Cardiac septum (tissue), 1 donor: ENCODE measurements at places on chromosomes 12 and 14. TPM values are rescaled to one million over a fixed set of nuclear protein-coding genes. Genes with fewer than 3 reads are reported as not detected.

Gene SLC38A4
- total RNA-seq = not detected

DNA sequence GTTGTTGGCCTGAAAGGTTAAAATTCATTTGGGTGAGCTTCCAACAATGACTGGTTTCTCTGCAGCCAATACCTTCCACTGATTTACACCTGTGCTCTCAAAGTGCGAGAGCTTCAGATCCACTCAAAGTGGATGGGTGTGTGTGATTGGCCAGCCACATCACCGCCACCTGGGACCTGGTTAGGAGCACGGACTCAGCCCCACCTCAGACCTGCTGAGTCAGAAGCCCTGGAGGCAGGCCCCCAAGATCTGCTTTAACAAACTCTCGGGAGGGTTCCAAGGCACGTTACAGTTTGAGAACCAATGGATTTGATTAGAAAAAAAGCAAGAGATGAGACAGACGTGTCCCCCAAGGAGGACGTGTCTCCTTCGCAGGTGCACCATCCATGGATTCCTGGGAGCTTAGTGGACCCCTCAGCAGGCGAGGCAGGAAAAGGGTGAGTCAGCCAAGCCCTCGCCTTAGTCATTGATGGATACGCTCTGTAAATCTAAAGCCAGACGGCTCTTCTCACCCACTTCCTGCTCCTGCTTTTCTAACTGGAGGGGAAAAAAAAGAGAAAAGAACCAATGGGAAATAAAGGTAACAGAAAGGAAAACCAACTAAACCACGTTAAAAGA lies 24.5 kb downstream of the FZD10 start:
- DNase-seq = peak; percentile 15

- no peak for DNase-seq
Measured at GRCh38 chr12:40286583-40286982, 61.8 kb downstream of the LRRK2 start.

GRCh38 chr14:80475074-80475473 lies 263.8 kb upstream of the DIO2 start:
- DNase-seq = no peak

DNA sequence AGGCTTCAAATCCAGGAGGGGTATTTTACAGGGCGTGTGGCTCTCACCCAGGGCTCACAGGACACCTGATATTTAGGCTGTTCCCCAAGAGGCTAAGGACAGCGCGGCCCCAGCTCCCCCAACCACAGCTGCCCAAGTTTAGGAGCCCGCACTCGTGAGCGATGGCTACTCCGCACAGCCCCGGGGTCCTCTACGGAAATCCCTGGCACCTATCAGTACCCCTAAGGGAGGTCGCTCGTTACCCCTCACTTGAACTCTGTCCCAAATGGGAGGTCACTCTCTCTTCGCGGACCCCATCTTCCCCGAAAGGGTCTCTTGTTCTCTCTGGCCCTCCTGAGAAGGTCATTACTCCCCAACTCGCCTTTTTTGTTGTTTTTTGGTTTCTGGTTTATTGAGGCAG lies 708 bp upstream of the P2RX4 start:
- DNase-seq = no peak

DNA sequence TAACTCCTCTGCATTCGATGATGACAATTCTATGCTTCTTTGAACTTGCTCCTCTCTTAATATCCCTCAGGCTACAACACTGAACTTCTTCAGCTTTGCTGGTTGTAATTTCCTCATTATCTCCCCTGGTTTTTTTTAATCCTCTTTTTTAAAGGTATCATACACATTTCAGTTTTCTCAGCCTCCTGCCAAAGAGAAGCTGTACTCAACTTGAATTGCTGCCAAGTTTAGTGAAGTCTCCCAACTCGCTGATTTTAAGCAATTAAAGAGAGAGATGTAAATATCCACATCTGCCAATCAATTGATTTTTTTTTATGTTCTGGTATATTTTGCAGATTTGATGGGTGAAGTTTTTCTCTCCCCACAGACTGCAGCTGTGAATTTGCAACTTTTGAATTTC lies 817.8 kb downstream of the GALC start:
- no peak for DNase-seq

- DNase-seq = no peak
Measured at GRCh38 chr14:64296561-64296960, 2.4 kb upstream of the ESR2 start.

Gene VRTN
- total RNA-seq = not detected

DNA sequence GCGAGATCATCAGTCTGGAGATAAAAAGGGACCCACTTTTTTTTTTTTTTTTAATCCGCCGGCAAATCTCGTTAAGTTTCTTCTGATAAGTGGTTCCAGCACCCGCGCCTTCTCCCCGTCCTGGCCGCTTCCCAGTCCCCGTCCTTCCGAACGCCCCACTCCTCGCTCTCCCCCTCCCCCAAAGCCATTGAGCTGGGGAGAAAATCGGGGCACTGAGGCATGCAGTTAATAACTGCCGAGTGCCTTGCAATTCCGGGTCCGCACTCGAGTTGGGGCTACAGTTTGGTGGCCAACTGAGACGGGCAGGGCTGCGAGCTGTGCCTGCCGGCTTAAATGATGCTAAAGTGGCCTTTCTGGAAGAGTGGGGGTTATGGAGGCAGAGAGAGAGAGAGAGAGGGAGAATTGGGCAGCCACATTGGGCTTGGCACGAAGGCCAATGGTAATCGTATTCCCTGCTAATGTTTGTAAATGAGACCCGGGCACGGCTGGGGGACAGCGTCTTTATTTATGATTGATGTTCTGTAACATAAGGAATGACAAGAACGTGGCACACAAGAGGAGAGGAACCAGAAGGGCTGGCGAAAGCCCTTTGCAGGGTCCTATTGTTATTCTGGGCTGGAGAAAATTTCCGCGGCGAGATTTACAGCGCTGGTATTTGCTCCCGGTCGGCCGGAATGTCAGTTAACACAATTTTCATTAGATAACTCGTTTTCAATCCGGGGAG lies 115.4 kb upstream of the MYL2 start:
- DNase-seq = no peak

Gene CISTR
- total RNA-seq = 0.75 TPM

DNA sequence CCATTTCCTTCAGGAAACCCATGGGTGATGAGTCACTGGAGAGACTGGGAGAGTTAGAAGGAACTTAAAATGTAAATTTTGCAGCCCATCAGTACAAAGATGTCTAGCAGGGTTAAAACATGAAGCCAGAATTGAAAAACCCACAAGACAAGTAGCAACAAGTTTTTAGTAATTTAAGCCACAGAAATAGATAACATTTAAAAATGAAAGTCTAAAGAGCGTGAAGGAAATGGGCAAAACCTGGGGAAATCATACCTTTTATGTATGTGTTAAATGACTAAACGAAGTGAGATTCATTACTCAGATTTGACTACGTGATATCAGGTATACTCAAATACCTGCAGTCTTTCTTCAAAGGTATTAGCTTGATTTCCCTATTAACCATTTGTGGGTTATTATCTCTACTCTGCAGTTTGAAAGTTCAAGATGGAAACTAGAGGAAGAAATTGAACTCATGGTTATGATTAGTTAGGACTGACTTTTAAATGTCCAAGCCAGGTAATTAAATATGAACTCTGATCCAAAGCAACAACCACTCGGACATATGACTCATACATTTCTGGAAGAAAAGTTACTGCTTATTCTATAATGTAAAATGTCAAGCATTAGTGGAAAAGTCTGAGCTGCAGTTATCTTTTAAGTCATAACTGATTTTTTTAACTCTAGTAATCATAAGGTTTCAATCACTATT lies 84.1 kb downstream of the ITPR2 start:
- no peak for DNase-seq

DNA sequence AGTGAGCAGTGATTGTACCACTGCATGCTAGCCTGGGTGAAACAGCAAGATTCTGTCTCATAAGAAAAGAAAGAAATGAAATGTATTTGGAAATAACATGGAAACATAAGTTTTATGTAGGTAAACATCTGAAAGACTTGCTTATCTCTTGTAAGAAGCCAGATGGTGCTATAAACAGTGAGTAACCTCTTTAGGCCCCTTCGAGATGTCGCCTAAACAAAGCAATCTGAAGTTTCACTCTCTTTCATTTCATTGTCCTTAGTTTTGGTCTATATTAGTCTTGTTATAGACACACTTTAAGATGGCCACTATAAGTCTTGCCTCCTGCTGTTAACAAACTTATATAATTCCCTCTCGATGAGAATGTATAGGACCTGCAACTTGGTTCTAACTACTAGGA lies 472.6 kb upstream of the ATP2B1 start:
- DNase-seq = no peak

DNA sequence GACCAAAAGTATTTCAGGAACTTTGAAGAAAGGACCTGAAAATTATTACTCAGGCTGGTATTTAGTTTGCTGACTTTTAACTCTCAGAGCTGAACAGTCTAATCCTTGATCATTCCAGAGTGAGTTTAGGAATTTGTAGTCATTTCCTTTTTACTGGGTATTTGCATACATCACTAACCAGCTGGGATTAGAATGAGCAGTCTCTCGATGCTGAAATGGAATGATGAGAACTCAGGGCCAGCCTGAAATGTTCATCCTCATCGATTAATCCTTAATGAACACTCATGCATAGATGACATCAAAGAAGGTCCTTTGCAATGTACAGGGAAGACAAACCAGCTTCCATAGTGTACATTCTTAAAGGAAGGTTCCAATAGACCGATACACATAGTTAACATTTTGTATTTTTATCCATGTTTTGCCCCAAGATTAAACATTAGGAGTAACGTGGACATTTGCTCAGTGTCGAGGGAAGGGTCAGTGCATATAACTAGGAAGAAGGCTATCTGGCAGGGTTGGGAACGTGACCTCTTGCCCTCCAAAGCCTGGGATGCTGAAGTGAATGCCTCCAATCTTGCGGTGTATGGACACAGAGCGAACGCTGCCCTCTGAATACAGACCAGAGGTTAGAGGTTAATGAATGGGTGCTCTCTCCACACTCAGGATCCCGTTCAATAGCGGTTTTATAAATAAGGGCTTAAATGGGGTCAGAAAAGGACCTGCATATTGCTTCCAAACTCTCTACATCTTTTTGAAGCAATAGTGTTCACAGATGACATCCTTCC lies 14.5 kb downstream of the FBXL14 start:
- no peak for DNase-seq

DNA sequence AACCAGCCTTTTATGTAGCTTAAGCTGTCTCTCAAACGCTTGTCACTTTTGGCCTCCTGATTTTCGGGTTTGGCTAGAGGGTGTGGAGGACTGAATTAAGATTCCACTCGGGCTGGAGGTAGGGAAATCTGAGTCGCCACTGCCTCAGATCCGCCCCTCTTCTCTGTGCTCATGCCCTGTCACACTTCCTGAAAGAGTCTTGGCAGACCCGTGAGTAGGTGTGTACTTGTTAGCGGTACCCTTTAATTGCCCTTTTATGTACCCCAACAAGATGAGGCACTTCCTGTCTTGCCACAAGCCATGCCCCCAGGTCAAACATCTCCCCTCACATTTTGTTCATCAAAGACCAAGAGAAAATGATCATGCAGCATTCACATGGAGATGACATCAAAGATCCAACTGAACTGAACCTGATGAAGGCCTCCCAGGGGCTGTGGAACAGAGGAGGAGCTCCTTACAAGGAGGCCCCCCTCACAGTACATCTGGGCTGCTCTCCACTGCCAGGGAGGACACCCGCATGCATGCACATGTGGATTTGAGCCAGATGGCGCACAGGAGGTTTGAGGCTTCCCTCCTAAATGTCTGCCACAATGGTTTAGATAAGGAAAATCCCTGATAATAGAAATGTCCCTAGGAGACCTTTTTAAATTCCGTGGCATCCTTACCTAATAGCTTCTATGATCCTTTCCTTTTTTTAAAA lies 86.5 kb upstream of the CDKN3 start:
- no peak for DNase-seq
